Naive thymus-derived CD4-positive, alpha-beta T cell (primary cell): ENCODE measurements at places on chromosomes 16 and 17.

- no peak for DNase-seq
- no peak overlapping the region for H3K4me3 ChIP-seq
- H3K27ac ChIP-seq = no peak overlapping the region
- no peaks in the 10 kb centered on the region for H3K27me3 ChIP-seq
Measured at GRCh38 chr16:48335961-48336360, 49.3 kb downstream of the SIAH1 start.

DNA sequence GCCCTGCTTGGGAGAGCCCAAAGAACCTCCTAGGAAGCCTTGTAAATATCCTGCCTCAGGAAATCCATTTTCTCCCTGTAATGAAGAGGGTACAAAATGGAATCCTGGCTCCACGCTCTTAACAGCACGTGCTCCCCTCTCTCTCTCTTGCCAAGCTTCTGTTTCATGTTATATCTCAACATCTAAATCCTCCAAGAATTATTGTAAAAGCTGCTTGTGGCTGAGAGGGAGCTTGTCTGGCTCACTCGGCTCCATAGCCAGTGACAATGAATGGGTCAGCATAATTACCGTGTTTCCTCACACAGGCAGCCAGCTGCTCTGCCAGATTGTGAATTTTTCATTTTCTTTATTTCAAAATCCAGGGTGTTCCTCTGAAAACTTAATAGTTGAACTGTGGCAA is 317.8 kb downstream of the RBFOX1 start:
- no peaks in the 10 kb centered on the region for H3K36me3 ChIP-seq
- DNase-seq = no peak
- H3K4me3 ChIP-seq = no peak overlapping the region
- H3K4me1 ChIP-seq = no peaks in the 10 kb centered on the region
- H3K27me3 ChIP-seq = no peaks in the 10 kb centered on the region
- H3K27ac ChIP-seq = no peak overlapping the region

GRCh38 chr16:85385463-85386331 is 227.4 kb upstream of the GSE1 start:
- no peaks in the 10 kb centered on the region for H3K36me3 ChIP-seq
- H3K4me3 ChIP-seq = no peak overlapping the region
- H3K4me1 ChIP-seq = no peaks in the 10 kb centered on the region
- H3K27me3 ChIP-seq = no peaks in the 10 kb centered on the region

DNA sequence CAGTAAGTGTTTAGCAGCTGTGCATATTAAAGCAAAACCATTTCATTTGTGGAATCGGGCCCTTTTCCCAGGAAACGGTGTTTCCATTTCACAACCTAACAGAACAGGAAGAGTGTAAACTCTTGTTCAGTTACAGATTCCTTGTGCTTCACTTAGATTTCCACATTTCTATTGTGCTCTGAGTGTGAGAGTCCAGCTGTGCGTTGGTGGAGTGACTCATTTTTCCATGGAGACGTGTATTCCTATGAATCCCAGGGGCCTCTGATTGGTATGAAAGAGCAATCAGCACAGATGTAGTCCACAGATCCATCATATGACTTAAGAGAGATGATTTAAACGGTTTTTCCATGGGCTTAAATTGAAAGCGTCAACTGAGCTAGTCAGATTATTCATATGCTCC is 13.3 kb upstream of the CAVIN1 start:
- H3K27ac ChIP-seq = no peak overlapping the region
- H3K4me1 ChIP-seq = no peaks in the 10 kb centered on the region
- H3K27me3 ChIP-seq = no peaks in the 10 kb centered on the region
- DNase-seq = no peak

DNA sequence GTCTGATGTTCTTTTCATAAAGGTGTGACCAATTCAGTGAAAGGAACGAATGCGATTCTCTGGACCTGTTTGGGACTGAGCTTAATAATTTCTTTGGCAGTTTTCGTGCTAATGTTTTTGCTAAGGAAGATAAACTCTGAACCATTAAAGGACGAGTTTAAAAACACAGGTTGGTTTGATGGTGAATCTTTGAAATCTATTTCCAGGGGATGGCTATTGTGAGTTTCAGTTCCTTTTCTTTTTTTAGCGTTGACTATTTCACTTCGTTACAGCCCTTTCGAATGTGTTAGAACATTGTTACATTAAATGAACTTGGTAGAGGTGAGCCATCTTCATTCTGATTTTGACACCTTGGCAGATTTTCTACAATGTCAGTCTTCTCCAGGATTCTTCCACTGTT is 1.2 kb downstream of the TNFRSF17 start:
- H3K4me3 ChIP-seq = no peak overlapping the region
- H3K27ac ChIP-seq = no peak overlapping the region
- no peak for DNase-seq
- no peaks in the 10 kb centered on the region for H3K27me3 ChIP-seq
- no peaks in the 10 kb centered on the region for H3K36me3 ChIP-seq
- H3K4me1 ChIP-seq = no peaks in the 10 kb centered on the region

DNA sequence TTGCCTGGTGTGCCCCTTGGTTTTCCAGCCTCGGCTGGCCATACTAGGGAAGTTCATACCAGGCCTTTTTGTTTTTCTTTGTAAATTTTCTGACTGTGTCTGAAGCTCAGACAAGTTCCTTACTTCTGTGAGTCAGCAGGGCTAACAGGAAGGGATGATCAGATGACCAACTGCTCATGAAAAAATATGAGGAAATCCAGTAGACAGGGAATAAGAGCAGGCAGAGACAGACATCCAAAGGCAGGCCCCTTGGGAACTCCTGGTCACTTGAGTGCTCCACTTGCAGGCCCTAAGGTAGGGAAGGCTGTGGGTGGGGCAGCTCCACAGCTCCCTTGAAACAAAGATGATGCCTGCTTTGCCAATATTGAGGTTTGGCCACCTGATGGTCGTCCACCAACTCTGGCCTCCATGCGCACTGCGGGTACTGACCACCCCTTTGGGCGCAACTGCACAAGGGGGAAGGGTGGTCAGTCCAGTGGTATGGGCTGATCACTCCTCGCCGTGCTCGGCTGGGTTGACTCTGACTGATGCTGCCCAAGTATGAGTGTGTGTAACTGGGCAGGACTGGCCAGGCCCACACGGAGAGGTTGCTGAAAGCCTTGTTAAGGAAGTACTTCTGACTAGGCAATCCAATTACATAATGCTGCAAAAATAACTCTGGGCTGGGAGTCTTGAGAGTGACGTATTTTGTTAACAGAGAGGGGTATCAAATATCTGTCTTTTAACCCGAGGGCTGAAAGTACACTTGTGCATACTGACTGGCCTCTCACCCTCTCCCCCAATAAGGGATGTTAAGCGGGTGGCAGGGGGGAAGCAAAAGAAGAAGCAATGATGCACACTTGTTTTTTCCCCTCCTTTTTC is 20.8 kb upstream of the ZFHX3 start:
- no peak overlapping the region for H3K4me3 ChIP-seq
- H3K4me1 ChIP-seq = no peaks in the 10 kb centered on the region
- DNase-seq = no peak
- H3K27me3 ChIP-seq = peaks cover 9% of the 10 kb centered on the region
- no peaks in the 10 kb centered on the region for H3K36me3 ChIP-seq

DNA sequence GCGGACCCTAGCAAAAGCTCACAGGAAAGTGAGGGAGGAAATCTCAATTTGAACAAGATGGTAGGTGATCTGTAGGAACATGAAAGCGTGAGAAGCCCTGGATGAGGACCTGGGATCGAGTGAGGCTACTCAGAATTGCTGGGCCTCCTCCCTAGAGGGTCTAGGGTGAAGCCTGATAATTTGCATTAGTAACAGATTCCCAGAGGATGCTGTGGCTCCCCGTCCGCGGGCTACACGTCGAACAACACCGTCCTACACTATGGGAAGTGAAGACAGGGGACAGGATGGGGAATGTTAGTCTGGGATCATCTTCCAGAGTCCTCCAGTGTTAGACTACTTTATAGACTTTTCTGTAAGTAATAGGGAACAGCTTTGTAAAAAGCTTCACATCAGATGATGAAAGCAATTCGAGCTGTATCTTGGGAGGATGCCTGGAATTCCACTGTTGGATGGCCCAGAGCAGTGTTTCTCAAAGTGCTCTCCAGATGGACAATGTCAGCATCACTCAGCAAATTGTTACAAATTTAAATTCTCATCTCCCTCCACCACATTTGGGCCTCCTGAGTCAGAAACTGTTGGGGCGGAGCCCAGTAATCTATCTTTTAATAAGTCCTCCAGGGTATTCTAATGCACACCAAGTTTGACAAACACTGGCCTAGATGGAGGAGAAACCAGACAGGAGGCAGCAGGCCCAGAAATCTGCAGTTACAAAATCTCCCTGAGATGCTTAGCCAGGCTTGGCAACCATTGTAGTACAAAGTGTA is 6.5 kb downstream of the FNDC8 start:
- H3K27me3 ChIP-seq = no peaks in the 10 kb centered on the region
- H3K27ac ChIP-seq = no peak overlapping the region
- H3K36me3 ChIP-seq = peaks cover 29% of the 10 kb centered on the region
- no peaks in the 10 kb centered on the region for H3K4me1 ChIP-seq

DNA sequence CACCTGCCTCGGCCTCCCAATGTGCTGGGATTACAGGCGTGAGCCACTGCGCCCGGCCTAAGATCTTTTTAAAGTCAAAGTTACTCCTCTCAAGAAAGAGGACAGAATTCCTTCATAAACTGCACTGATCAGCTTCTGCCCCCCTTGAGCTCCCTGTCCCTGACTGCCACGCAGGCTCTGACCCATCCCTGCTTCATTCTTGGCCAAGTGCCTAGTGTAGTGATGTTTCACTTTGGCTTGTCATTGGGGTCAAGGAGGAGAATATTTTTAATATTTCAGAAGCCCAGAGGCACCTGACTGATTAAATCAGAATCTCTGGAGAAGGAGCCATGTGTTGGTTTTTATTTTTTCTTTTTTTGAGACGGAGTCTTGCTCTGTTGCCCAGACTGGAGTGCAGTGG is 9.1 kb downstream of the MRM1 start:
- peaks cover 3% of the 10 kb centered on the region for H3K4me1 ChIP-seq
- no peak overlapping the region for H3K27ac ChIP-seq
- no peaks in the 10 kb centered on the region for H3K36me3 ChIP-seq

DNA sequence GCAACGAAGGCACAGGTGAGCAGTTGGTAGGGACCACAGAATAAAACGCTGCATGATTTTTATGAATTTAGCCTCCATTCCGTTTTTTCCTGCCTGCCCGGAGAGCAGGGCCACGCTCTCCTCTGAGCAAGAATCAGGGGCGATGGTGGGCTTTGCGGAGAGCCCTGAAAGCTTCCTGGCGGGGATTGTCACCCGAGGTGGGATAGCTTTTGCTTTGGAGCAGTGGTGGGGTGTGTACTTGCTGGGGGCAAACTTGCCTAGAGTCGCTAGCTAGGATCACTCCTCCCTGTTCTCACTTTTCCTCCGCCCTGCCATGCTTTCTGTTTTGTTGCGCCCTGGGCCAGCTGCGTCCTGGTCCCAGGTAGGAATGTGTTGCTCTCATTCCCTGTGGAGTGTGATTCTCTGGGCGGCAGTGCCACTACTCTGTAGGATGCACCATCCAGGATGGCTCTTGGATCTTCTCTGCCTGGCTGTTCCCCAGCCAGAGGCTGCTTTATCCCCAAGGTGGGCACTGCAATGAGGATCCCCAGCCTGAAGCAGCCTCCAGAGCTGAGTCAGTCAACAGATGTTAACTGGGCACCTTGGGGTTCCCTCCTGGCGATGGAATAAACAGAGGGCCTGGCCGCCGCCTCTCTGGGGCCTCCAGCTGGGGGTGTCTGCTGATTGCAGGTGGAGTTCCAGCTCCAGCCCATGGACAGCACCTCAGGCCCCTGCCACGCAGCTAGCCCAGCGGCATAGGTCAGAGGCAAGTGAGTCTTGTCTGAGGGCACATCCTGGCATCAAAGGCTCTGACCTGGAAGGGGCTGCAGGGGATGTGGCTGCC is 360.9 kb upstream of the TNRC6C start:
- no peaks in the 10 kb centered on the region for H3K36me3 ChIP-seq
- no peak overlapping the region for H3K27ac ChIP-seq
- no peak overlapping the region for H3K4me3 ChIP-seq
- H3K4me1 ChIP-seq = no peaks in the 10 kb centered on the region

DNA sequence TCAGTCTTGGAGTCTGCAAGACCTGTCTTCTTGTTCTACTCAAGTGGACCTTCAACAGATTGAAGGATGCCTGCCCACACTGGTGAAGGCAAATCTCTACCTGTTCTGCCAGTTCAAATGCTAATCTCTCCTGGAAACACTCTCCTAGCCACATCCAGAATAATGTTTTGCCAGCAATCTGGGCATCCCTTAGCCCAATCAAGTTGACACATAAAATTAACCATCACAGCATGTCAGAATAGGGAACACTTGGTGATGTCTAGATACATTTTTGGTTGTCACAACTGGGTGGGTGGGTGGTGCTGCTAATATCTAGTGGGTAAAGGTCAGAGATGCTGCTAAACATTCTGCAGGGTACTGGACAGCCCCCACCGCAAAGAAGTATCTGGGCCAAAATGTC is 744.9 kb upstream of the SOX9 start:
- no peak overlapping the region for H3K27ac ChIP-seq
- DNase-seq = no peak

- H3K27ac ChIP-seq = no peak overlapping the region
- no peaks in the 10 kb centered on the region for H3K27me3 ChIP-seq
Measured at GRCh38 chr17:75945211-75945610, 4.4 kb upstream of the FBF1 start.

DNA sequence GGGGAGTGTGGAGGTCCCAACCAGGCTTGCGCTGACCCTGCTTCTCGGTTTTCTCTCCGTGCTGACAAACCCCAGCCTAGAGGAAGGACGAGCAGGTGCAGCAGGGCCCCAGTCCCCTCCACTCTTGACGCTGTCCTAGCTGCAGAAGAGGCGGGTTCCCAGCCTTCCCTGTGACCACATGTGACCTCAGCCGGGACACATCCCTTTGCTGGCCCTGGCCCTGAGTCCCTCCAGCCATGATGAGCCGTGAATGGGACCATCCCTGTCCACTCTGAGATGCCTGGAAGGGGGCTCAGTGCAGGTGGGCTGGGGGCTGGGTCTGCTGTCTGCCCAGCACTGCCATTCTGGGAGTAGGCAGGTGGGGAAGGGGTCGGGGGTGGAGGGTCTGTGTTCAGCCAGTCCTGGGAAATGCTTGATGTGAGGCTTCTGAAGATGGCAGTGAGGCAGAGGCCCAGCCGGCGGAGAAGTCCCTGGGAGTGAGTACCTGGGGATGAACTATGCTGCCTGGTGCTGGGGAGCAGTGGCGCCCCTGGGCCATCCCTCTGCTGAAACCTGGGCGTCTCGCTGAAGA is 1.9 kb upstream of the TUBB3 start:
- no peaks in the 10 kb centered on the region for H3K36me3 ChIP-seq
- peaks cover 20% of the 10 kb centered on the region for H3K4me1 ChIP-seq
- H3K27ac ChIP-seq = no peak overlapping the region
- no peak overlapping the region for H3K4me3 ChIP-seq

DNA sequence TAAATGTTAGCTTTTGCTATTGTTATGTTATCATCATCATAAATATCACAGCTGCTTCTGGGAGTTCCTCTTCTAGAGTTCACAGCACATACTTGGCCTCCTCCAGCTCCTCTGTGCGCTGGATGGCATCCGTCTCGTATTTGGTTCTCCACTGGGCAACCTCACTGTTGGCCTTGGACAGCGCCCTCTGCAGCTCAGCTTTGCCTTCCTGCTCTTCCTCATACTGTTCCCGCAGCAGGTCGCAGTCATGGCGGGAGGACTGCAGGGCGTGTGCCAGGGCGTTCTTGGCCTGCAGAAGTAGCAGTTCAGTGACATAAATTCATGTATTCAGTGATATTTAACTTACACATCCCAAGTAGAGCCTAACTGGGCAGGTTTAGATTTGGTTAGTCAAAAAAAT is 23.4 kb downstream of the MYH8 start:
- no peak overlapping the region for H3K27ac ChIP-seq
- no peak overlapping the region for H3K4me3 ChIP-seq
- DNase-seq = no peak
- H3K4me1 ChIP-seq = no peaks in the 10 kb centered on the region
- H3K27me3 ChIP-seq = no peaks in the 10 kb centered on the region
- no peaks in the 10 kb centered on the region for H3K36me3 ChIP-seq
